ENCODE measurements at places on chromosomes 2 and 18.

DNA sequence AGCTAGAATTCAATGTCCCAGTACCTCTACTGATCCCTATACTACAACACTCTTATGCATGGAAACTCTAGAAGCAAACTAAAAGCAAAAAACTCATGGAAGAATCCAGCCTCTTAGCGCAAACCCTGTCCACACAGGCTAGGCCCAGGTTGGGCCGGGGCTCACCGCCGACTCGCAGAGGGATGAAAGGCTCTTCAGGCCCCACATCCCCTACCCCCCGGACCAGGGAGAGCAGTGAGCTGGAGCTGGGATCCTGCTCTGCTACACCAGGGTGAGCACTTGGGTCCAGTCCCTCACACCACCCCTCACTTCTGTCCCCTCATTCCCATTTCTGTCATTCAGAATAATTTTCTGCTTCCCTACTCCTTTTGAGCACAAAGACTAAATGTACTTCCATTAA is 2.0 kb downstream of the OST4 start:
- DNase-seq, result no peak

DNA sequence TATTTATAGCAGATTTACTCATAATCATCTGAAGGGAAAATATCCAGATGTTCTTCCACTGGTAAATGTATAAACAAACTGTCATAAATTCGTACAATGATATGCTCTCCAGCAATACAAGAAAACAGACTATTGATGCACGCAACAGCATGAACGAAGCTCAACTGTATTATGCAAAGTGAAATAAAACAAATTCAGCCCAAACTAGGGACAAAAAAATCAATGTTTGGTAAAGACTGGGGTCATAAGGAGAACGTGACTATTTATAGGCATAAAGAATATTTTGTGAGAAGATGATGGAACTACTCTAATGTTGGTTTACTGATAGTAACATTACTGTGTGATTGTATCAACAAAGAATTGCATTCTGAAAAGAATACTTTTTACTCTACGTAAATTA is 1276.7 kb upstream of the DDX18 start:
- DNase-seq, result no peak

DNA sequence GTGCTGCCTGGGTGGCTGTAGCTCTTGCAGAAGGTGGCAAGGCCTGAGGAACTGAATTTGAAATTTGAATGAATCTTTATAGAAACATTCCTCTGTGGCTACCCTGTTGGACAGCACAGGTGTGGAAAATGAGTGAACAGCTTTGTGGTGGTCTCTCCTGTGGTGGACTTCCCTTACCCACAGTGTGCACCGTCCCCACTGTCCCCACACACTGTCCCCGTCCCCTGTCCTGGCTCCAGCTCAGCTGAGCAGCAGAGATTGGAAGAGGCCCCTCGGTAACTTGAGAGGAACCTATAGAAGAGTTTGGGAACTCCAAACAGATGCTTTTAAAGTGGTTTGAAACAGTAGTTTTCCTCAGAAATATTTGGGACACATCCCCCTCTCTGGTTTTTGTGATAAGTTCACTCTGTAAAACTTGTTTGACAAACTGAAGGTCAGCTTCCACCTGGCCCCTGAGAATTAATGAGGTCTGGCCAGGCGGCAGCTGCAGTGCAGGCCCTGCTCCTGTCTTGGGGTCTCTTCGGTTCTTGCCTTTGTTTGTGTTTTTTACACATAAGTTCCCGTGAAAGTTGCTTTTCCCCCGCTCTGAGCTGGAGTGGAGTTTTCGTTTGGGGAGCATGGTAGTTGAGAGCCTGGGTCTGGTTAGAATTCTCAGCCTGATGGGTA is 63.2 kb downstream of the ASAP2 start:
- DNase-seq, result no peak

- DNase-seq, result no peak
These were observed 83.2 kb downstream of the COMMD1 start for GRCh38 chr2:61988462-61989366.

DNA sequence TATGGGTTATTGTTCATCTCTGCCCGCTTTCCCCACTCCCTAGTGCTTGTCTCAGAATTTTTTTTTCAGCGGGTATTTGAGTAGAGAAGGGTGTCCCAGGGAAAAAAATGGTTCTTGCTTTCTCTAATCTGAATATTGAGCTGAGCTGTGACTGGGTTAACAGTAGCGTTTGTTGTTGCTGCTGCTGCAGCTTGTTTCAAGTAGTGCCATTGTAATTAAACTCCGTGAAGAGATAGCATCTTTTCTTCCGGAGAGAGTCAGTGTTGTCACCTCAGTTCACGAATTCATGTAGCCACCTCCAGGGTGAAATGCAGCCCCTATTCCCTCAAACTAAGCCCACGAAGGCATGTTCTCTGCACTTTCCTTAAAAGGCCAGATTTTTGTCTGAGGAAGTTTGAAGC is 1.5 kb upstream of the AAK1 start:
- no peak for DNase-seq

- DNase-seq, result no peak
These were observed 100.2 kb upstream of the SNTG2 start for GRCh38 chr2:850429-850828.

DNA sequence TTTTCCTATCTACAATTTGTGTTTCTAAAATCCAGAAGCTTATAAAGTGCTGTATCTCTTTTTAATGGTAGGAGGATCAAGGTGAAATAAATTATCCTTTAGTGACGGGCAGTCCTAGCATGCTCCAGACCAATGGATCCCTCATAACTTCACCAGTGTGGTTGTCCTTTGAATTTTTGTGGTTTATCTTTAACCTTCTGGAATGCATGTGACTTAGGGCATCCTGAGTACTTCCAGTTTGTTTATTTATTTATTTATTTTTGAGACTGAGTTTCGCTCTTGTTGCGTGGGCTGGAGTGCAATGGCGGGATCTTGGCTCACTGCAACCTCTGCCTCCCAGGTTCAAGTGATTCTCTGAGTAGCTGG is 40.4 kb downstream of the NUP35 start:
- DNase-seq, result no peak

DNA sequence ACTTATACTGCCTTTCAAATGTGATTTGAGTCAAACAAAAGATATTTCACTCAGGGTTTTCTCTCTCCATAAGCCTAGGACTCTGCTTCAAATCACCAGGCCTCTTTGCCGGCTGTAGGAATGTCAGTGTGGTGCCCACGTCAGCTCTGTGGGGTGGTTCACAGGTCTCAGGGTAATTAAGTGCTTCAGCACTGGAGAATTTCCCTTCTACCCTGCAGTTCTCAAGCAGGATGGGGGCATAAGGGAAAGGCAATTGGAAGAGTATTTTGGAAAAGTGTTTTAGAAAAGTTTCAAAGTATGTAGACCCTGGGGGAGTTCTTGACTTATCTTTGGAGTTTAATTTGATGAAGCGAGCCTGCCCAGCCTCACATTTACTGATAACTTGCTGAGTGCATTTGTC is 9.6 kb downstream of the CNGA3 start:
- DNase-seq, result no peak

GRCh38 chr2:18825838-18826237 is 236.5 kb upstream of the NT5C1B start:
- DNase-seq, result no peak

DNA sequence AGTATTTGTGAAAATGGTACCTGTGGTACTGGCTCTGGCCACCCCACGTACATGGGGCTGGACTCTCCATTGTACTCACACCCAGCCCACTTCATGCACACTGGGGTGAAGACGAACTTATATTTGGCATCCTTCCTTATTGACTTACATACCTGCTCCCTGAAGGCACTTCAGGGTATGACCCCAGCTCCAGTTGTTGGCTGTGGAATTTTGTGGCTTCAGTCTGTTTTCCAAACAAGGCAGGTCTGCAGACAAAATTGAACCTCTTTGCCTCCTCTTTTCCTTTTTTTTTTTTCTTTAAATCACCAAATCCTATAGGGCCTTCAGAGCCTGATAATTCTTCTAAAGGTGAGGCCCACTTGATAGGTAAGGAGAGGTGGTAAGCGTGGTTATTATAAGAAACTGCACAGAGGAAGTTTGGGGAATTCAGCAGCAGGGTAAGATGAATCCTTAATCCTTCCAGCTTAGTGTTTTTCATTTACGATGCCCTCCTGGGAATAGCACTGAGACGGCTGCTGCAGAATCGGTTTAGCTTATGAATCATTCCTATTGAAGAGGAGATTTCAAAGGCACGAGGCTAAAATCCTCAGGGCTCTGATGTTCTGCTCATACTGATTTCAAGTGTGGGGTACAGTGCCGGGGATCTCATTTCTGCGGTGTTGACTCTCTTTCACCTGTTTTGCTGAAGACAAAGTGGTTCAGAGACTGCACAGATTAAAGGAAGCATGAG is 55.2 kb downstream of the KIF5C start:
- DNase-seq, result no peak

DNA sequence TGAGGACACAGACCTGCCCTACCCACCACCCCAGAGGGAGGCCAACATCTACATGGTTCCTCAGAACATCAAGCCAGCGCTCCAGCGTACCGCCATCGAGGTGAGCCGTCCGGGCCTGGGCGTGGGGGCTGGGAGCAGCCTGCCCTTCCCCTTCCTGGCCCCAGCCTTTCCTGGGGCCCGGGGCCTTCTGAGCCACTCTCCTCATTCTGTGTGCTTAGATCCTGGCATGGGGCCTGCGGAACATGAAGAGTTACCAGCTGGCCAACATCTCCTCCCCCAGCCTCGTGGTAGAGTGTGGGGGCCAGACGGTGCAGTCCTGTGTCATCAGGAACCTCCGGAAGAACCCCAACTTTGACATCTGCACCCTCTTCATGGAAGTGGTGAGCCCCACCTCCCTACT is 157.9 kb downstream of the DYSF start:
- no peak for DNase-seq

DNA sequence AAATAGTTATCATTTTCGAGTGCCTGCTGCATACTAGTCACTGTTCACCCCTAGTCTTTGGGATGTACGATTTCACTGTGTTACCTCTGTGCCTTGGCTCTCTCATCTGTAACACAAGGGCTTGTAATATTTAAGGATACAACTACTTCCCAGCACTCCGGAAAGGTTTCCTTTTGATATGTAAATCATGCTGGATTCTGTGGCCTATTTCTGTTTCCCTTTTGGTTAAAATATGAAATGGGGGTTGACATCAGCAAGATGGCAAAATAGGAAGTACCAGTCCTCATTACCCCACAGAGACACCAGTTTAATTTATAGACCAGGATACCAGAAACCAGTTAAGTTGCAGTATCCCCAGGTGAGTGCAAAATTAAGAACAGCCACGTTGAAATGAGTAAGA is 23.5 kb downstream of the PSMG2 start:
- no peak for DNase-seq

DNA sequence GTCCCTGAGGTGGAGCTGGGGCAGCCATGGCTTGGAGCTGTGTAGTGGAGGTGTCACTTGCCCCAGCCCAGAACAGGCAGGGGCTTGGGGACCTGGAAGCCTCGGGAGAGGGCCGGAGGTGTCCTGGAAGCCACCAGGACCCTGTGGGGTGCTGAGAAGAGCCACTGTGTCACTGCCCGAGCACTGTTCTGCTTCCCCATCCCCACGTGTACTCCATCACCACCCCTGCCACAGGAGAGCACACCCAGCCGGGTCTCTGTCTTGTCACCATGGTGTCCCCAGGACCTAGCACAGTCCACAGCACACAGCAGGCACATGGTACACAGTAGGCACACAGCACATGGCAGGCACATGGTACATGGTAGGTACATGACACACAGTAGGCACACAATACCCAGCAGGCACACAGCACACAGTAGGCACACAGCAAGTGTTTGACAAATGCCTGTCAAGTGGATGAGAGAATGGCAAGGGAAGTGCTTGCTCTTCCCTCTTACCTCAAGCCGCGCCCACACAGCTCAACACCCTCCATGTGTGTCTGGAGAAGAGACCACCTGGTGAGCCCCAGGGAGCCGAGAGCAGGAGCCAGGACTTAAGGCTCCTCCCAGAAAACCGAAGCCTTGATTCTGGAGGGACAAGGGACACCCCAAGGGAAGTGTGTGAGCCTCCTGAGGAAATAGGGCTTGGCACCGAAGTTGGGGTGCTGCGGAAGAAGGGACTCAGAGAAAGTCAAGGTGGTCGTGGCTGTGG is 13.3 kb downstream of the MBP start:
- no peak for DNase-seq

DNA sequence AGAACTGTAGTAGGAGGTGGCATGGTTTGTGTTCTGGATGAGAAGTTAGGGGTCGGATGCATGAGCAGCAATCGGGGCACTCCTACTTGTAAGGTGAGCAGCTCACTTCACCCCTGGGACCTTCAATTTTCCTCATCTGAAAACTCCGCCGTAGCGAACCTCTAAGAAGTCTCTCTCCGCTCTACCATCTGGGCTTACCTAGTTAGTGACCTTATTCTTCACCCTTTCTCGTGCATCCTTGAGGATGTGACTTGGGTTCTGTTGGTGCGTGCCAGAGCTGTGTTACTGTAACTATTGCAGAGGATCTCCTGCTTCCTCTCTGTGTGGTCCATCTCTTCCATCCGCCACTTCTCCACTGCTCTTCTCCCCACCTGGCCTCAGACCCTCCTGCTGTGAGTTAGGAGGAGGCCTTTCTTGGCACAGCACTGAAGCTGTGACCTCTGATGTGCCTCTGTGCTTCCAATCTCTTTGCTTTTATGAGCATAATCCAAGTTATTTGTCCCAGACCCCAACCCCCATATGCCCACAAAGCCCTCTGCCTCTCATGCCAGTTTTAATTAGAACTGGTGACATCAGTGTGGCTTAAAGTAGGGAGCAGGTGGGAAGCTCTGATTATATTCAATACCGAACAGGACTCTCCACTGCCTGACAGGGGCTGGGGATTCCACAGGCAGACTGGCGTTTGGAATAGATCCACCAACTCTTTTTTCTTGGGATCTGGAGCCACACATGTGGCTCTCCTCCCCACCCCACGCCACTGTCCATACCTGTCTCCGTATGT is 178.4 kb downstream of the BCL2 start:
- no peak for DNase-seq

GRCh38 chr2:160952464-160953254 is 207.6 kb upstream of the TANK start:
- peak; percentile 21 for DNase-seq

DNA sequence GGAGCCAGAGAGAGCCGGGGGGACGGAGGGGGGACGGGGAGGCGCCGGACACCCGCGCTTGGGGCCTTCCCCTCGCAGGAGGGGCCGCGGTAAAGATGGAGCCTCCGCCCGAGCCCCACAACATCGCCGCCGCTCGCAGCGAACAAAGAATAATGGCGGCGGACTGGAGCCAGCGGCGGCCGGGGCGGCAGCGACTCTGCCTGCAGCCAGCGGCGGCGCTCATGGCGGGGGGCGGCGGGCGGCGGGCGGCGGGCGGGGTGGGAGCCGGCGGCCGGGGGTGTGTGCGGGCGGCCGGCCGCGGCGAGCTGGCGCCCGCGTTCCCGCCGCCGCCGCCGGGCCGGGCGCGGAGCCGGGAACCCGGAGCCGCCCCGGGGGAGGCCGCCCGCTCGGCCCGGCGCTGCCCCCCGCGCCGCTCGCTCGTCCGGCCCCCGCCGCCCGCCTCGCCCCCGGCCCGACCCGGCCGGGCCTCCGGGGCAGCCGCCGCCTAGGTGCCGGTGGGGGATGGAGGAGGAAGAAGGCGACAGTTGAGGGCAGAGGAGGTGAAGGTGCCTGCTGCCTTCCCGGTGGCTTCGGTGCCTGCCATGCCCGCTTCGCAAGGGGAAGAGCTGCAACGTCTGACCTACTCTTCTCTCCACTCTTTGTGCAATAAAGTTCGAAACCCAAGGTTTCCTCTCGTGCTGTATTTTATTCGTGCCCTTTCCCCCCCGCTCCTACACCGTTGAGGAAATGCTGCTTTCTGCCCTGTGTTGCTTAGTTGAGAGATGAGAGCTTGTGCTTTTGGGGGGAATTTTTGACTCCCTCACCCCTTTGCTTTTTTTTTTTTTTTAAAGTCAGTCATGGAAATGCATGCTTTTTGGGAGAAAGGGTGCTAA is 634 bp downstream of the CREB1 start:
- no peak for DNase-seq
